ENCODE measurements at places on chromosomes 13 and 19.

DNA sequence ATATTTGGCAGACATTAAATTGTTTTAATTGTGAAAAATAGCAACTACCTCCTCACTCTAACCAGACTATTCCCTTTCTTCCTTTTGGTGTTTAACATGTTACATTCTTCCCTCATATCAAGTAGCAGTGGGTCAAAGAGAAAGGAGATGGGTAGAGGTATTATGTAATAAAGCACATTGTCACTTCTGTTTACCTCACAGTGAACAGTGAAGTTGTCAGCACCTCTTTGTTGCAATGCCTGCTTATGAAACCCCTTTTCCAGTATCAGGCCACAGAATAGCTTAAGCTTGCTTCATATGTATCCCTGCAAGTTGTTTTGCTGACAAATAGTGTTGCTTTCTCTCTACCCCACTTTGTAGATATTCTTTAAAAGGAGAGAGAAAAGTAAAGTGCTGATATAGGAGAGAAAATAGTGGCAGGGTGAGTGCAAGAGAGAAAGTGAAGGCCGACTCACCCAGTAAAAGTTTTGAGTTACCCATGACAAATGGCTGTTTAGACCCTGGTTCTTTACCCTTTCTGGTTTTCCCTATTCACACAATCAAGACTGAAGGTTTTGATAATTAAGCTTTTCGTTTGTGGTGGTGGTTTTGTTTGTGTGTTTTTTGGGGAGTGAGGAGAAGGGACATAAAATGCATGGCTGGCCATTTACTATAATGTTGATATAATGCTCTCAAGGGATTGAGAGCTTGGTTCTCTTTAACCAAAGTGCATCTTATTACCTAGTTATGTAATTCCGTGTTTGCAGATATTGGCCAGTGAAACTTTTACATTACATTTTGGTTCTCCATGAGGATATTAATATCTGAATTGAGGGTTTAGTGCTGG is 3.7 kb downstream of the ITM2B start:
- DNase-seq = no peak

GRCh38 chr13:65623148-65623547 is 1607.0 kb downstream of the PCDH9 start:
- DNase-seq = no peak

- no peak for DNase-seq
These were observed 24.7 kb downstream of the PPP1R37 start for GRCh38 chr19:45117671-45118070.

GRCh38 chr13:23679220-23679619 is 109.0 kb downstream of the TNFRSF19 start:
- no peak for DNase-seq

DNA sequence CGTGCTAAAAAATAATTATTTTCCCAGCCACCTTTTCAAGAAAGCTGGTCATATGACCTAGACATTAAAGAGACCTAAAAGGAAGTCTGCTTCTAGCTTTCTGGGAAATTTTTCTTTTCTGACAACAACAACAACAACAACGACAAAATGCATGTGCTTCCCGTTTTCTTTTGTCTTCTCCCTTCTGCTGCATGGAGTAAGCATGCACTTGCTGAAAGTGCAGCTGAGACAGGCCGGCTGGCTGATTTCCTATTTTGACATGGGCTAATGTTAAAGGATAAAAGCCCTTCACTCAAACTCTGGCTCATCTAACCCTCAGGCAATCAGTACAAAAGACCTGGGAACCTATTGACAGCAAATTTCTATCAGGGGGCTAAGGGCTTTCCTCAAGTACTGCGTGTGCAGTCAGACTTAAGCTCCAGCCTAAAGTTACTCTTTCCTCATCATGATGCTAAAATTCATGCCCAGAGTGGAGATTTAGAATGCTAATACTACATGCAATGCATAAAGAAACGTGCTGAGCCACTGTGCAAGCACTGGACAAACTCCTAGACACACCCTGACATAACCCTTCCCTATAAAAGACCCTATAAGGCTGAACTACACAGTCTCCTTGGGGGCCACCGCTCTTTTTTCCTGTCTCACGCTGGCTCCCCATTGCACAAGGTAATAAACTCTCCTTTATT is 811.1 kb downstream of the UQCRFS1 start:
- DNase-seq = no peak

GRCh38 chr13:31200637-31200971 is 829 bp downstream of the B3GLCT start:
- DNase-seq = no peak

DNA sequence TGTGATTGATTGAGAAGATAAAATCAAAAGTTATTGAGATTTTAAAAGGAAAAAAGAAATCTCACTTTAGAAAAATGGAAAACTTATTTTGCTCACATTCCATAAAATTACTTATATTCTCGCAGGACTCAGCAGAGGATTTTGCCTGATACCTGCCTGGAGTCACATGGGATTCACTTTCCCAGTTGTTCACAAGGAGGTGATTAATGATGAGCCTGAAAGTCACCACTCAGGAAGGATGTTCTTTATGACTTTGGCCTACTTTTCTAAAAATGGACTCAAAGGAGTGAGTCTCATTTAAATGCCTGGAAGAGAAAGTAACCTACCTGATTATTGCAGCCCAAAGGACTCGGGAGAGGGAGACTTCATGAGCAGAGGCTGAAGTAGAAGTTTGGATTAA is 34.5 kb upstream of the FAM216B start:
- DNase-seq = no peak

DNA sequence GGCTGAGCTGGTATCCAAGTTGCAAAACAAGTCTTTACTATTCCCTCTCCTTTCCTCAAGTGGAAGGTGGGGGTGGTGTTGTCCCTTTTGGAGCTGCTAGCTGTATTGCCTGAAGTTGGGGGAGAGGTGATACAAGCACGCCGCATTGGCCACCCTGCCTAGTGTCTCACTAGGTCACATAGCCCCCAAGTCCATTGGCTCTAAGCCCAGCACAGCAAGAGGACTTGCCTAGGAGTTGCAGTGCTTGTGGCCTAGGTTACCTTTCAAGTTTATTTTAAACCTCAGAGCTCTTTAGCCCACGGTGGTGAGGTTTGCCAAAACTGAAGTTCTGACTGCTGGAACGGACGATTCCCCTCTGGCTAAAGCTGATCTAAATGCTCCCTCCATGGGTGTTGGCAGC is 5.3 kb upstream of the DNAJC3 start:
- no peak for DNase-seq

DNA sequence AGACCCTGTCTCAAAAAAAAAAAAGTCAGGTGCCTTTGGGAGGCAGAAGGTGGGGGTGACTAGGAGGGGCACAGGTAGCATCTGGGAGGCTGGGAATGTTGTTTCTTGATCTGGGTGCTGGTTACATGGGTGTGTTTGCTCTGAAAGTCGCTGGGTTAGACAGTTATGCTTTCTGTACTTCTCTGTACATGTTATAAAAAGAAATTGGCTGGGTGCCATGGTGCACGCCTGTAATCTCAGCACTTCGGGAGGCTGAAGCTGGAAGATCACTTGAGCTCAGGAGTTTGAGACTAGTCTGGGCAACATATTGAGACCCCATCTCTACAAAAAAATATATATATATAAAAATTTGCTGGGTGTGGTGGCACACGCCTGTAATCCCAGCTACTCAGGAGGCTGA is 15.1 kb downstream of the NOSIP start:
- no peak for DNase-seq

- no peak for DNase-seq
These were observed 3.0 kb downstream of the PPP6R1 start for GRCh38 chr19:55255618-55256423.

DNA sequence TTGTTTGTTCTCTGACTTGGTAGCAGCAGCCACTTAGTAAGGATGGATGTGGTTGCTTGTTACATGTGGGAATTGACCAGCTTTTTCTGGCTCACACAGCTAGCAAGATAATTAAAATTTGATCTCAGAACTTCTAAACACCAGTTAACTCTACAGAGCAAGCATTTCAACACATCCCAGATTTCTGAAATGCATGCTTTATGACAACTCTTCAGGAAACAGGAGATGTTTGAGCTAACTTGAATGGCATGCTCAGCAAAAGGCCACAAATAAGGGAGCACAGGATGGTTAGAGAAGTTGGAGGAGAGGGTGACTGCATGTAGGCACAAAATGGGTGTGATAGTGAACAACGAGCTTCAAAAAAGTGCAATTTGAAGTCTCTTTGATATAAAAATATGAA is 167.1 kb upstream of the SPRY2 start:
- no peak for DNase-seq

DNA sequence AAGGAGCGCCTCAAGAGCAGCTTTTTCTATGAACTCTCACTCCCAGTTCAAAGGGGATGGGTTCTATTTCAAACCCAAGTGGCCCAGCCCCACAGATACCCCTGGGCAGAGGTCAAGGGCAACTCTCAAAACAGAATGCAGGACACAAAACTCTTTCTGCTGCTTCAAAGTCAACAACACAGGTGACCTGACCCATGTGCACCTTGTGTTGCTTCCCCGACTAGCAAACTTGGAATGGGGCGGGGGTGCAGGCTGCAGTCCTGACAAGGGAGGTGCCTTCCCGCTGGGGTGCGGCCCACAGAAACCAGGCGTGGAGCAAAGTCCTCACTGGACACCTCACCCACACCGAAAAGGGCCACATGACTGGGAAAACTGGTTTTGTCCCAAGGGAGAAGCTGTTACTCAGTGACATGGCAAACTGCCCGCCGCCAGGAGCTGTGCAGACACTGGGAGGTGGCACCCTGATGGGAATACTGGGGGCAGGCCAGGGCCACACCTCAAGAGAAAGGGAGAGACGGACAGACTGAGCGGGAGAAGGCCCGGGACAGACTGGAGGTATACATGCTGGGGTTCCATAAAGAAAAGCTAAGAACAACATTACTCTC is 17.4 kb downstream of the ZC3H4 start:
- DNase-seq = no peak

DNA sequence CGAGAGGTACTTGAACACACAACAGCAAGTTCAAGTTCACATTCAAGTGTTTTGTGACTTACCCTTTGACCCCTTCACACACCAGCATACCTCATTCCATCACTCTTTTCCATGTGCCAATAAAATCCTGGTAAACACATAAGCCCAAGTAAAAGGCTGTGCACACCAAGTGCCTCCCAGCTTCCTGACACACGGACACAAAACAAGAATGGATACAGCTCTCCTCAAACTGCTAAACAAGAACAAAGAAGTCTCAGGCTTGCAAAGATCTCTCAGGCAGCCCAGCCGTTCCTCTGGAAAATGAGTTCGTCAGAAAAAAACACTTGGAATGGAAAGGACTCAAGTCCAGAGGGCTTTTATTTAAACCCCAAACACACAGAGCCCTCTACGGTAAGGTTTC is 83.7 kb downstream of the NUFIP1 start:
- no peak for DNase-seq

- DNase-seq = no peak
These were observed 11.0 kb downstream of the IFNL1 start for GRCh38 chr19:39307046-39307821.

- no peak for DNase-seq
These were observed 13.4 kb downstream of the ALOX5AP start for GRCh38 chr13:30748717-30749116.

Measured in anterior cingulate cortex (tissue), 58 donors.